ENCODE measurements at places on chromosomes 12 and 14. TPM values are rescaled to one million over a fixed set of nuclear protein-coding genes. Genes with fewer than 3 reads are reported as not detected.

DNA sequence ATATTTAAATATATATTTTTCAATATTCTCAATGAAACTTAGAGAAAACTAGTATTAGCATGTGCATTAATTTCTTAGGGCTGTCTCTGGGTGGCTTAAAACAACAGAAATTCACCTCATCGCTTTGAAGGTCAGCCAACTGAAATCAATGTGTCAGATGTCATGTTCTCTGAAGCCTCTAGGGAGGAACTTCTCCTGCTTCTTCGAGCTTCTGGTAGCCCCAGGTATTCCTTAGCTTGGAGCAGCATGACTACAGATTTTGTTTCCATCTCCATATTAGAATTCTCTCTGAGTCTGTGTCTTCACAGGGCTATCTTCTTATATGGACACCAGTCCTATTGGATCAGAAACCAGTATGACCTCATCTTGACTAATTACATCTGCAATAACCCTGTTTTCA is 221.5 kb downstream of the PDZRN4 start:
- no peak for DNase-seq

DNA sequence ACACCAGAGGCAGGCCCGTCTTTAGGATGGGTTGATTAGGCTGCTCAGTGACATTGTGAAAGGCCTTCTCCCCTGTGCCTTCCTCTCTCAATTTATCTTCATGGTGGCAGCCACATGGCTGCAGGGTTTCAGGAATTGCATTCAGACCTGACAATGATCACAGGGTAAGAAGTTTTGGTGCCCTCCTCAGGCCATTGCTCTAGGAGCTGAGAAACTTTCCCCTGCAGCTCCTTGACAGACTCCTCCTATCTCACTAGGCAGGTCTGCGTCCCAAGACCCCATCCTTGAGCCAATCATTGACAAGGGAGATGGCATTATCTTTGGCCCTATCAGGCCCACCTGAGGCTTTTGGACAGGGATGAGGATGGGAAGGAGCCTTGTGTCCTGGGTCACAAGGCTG is 57.4 kb upstream of the ANO4 start:
- no peak for DNase-seq

DNA sequence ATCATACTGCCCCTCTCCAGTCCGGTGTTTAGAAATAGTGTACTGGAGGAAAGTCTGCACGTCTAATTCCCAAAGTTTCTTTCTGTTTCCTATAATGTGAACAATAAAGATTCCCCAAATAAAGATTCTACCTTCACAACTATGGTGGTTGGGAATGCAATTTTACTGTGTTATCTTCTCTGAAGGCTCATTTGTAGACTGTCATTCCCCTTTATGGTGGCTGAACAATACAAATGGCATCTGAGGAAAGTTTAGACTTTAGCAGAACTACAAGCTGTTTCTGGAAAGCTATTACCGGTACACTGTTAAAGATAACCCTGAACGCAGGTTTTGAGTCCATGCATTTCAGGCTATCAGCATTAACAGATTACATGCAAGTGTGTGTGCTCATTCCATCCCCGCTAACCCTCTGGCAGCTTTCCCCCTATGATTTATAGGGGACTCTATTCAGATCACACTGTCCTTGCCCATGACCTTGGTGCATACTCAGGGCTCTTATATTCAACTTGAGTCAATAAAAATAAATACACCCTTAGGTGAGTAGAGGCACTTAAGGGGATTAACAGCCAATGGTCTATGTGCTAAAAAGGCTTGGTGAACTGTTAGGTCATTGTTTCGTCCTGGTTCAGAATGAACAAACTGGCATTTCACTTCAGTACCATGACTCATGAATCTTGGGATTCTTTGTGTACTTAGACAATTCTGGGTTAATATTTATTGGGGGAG is 60.7 kb upstream of the PYGL start:
- no peak for DNase-seq

DNA sequence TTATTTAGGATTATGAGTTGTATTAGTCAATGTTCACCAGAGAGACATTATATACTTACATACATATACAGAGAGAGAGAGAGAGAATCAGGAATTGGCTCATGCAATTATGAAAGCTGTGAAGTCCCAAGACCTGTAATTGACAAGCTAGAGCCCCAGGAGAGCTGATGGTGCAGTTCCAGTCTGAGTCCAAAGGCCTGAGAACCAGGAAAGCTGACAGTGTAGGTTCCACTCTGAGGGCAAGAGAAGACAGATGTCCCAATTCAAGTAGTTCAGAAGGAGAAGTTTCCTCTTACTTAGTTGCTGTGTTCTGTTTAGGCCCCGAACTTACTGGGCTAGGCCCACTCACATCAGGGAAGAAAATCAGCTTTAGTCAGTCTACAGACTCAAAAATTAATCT is 76.4 kb upstream of the FICD start:
- no peak for DNase-seq

GRCh38 chr14:23062002-23062401 is 4.7 kb upstream of the CDH24 start:
- DNase-seq, result no peak

DNA sequence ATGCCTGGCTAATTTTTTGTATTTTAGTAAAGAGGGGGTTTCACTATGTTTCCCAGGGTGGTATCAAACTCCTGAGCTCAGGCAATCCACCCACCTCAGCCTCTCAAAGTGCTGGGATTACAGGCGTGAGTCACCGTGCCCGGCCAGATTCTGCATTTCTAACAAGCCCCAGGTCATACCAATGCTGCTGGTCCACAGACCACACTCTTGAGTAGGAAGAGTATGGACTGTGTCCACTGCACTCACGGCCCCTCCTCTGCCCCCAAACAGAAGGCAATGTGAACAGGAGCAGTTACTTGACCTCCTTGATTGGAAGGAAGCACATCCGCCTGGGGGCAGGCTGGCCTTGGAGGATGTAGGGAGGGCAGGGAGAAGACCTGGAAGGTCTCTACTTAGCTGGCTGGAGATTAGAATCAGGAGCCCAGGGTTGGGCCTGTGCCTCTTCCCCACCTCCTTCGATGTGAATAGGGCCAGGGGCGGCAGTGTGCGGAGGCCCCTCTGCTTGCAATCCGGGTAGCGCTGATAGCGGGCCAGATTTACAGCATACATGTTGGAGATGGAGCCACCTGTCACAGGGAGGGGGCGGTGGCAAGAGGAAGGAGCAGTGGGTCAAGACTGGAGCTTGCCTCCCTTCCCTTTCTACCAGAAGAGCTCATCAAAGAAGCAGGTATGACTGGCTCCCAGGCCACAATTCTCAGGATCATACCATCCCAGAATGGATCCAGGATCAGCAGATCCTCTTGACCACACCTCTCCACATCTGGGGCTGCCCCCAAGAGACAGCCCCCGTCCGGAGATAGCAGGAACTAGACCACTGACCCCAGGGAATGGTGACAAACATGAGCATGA is 9.4 kb upstream of the ZNF740 start:
- DNase-seq, result no peak

GRCh38 chr14:99267837-99268781 is 3.9 kb downstream of the BCL11B start:
- DNase-seq, result no peak

- DNase-seq, result no peak
Measured at GRCh38 chr12:132807295-132808092, 21.2 kb downstream of the GOLGA3 start.

DNA sequence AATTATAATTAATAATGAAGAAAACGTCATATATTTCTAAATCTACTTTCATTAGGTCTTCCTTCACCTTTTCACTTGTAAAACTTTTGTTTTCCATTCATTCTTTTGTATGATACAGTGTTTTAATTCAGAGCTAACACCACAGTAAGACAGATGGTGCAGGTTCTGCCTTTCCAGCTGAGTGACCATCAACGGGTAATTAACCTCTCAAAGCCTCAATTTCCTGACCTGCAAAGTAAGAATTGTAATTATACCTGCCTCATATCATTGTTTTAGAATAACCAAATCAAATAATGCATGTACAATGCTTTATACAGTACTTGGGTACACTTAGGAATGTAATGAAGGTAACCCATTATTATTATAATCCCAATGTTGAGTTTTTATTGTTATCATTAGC is 157.6 kb downstream of the FOXA1 start:
- no peak for DNase-seq

Gene ARHGAP9
- 18.5 TPM for total RNA-seq

Gene CLEC4C
- total RNA-seq, result not detected

Gene BMP4
- total RNA-seq, result 15.6 TPM

Gene NDUFA9
- 136 TPM for total RNA-seq

Gene UBC
- 1,242 TPM for total RNA-seq

Gene EFS
- total RNA-seq, result 0.98 TPM

Gene GLIPR1L2
- not detected for total RNA-seq

All from mucosa of descending colon (tissue), 3 donors.